ENCODE measurements at places on chromosomes 7 and 10.
A peak's percentile ranks its signal among the peaks of the same experiment; 100 is the strongest.

DNA sequence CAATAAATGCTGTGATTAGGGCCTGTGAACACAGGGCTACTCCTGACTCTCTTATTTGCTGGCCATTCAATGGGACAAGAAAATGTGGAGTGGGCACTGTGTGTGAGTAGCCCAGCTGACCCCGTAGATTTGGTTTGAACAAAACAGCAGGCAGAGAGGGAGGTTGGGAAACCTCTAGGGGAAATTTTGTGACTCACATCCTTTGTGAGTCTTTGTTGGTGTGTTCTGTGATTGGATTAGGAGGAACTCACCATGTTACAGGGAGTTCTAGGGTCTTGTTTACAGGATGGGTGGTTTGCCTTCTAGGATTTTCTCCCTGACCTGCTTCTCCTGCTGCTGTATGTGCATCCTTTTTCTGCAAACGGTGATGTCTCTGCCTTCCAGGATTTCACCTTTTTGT is 128.3 kb upstream of the MKI67 start:
- no peak for DNase-seq

DNA sequence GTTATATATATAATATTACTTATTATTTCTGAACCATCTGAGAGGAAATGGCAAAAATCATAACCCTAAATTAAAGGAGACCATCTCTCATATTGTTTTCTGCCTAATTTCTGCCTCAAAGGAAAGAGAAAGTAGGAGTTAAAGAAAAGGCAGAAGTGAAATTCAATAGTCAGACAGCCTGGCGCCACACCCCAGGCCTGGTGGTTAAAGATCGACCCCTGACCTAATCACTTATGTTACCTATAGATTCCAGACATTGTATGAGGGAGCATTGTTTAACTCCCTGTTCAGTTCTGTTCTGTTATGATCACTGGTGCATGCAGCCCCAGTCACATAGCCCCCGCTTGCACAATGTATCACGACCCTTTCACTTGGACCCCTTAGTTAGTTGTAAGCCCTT is 24.9 kb upstream of the CHST3 start:
- no peak for DNase-seq

DNA sequence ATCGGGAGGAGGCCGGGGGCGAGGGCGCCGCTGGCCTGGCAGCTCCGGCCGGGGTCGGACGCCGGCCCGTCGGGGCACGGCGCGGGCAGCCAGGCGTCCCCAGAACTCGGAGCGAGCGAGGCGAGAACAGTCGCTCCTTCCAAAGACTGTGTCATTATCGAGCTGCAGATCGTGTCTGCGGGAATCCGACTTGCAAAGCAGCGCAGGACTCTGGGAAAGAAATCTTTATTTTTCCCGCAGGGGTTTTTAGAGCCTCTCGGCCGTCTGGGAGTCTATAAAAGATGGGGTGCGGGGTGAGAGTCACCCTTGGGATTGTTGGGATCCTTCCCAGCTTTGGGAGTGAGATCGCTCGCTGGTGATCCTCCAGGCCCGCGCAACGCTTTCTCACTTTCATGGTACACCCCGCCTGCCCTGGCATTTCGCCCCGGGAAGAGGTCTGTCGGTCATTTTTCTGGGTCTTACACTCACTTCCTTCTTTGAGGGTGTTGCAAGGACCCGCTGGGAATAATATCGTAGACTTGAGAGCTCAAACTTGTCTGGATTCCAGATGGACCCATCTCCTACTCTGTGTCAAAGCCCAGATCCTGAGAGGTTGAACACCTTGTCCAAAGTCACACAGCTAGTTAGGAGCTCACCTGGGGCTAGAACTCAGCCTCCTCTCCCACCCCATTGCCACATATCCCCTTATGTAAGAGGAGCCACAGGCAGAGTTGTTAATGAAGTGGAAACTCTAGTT is 1.0 kb downstream of the UBTD1 start:
- no peak for DNase-seq

GRCh38 chr7:107505362-107505761 is 35.5 kb downstream of the GPR22 start:
- no peak for DNase-seq

GRCh38 chr7:91086200-91086599 is 178.0 kb upstream of the FZD1 start:
- no peak for DNase-seq

- no peak for DNase-seq
Observed at GRCh38 chr7:80837345-80837744, 81.5 kb downstream of the SEMA3C start.

DNA sequence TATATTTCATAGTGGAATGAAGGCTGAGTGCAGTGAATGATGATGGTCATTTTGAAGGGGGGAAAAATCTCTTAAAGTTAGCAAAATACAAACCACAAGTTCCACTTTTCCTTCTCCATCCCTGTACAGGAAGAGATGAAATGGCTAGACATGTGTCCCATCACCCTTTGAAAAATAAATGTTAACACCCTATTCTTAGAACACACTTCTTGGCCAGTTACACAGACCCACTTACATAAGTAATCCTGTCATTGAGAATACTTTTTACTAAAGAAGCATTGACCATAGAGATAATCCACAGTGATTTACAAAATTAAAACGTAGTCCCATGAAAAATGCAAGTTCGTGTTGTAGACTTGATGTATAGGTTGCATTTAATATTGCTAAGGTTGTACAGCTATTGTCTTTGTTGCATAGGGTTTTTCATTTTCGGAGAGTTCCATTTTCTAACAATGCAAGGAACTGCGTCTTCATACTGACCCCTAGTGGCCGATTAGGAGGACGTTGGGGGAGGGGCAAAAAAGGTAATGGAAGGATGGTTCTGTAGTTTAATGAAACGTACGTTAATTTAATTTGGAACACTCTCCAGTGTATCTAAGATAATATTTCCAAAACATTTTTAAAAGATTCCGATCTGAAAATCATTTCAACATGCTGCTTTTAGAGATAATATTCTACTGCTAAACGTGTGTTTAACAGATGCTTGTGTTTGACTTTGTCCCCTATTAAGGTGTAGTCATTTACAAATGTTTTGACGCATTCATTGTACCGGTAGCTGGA is 60.9 kb downstream of the ARMC3 start:
- peak; percentile 51 for DNase-seq

- DNase-seq, result no peak
Observed at GRCh38 chr7:25726170-25726780, 425.7 kb upstream of the NFE2L3 start.

DNA sequence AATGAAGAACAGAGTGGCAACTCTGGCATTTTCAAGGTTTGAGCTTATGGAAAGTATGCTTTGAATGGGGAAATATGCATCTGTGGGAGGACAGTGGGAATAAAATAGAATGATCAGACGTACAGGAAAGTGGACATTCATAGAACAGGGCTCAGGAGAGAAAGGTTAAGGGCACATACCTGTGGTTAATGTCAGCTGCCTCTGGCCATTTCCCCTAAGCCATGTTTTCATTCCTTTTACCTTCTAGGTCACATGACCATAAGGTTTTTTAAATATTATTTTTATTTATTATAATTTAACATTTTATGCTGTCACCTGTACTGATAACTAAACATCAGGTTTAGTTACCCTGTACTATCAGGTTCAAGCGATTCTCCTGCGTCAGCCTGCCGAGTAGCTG is 52.8 kb downstream of the LRRC4 start:
- DNase-seq, result no peak

- DNase-seq, result no peak
Observed at GRCh38 chr10:61263518-61263917, 189.7 kb downstream of the TMEM26 start.

- peak; percentile 46 for DNase-seq
Observed at GRCh38 chr10:103967448-103968071, 620 bp downstream of the SLK start.

- DNase-seq, result no peak
Observed at GRCh38 chr10:101151395-101151794, 20.3 kb downstream of the TLX1 start.

DNA sequence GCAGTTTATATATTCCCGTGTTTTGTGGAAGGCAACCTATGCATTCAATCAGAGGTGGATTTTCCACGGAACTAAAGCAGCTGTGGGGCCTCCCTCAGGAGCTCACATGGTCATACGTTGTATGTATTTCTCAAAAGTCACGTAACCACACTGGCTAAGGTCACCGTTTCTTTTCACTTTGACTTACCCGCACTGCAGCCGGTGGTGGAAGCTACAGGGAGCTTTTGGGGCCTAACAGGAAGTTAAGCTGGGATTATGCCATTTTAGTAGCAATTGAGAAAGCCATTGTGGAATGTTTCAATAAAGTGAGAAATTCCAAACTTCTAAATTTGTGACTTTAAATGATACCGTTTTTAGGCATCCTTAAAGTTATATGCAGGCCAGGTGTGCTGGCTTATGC is 111.2 kb upstream of the KLF6 start:
- DNase-seq, result no peak

- DNase-seq, result no peak
Observed at GRCh38 chr7:39154815-39155214, 177.1 kb downstream of the POU6F2 start.

DNA sequence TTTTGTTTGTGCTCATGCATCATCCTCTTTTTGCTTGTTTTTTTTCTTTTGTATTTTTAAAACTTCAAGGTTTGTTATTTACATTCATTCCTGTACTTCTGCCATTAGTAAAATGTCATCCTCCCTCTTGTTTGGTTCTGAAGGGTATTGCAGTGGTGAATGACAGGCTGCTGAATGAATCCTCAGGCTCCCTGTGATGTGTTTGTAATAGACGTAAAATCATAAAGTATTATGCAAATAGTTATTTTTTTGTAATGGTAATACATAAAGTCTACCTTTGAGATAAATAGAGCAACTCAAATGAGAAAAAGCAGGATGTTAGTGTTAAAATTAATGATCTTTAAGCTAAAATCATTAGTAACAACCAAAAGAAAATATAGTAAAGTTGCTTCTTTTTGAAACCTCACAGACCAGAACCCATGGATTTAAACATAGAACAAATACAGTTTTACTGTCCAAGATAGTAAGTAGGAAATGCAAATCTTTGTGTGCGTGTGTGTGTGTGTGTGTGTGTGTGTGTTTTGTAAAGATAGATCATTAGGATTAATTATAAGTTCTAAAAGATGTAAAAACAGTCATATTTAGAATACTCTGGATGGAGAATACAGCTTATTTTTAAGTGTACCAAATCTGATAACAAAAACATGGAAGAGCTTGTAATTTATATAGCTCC is 4.5 kb downstream of the GLCCI1 start:
- DNase-seq, result no peak

- no peak for DNase-seq
Observed at GRCh38 chr7:143002106-143002505, 24.8 kb downstream of the OR9A2 start.

DNA sequence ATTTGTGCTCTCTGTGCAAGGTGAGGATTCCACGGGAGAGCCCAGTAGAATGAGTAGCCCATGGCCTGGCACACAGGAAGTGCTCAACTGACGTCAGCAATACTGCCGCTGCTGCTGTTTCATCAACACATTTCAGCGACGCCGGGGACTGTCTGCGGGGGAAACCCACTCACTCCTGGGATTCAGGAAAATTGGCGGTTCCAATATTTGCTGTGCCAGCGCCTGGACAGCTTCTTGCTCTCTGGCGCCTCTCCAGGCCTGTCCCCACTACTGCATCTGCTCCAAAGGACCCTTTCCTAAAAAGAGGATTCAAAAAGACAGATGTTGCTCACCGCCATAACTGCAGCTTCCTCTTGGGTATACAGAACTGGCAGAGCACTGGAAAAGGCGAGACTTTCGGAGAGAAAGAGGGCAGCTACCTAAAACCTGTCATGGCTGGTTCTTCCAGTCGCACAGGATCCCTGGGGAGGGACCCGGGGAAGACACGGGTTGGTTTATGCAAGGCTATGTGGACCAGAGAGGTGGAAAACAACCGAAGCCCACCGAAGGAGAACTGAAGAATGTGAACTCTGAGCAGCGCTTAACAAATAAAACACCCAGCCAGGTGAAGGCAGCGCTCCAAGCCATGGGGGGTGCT is 39.7 kb upstream of the ENO4 start:
- DNase-seq, result no peak

GRCh38 chr7:130865408-130866236 is 131.6 kb upstream of the KLF14 start:
- no peak for DNase-seq

DNA sequence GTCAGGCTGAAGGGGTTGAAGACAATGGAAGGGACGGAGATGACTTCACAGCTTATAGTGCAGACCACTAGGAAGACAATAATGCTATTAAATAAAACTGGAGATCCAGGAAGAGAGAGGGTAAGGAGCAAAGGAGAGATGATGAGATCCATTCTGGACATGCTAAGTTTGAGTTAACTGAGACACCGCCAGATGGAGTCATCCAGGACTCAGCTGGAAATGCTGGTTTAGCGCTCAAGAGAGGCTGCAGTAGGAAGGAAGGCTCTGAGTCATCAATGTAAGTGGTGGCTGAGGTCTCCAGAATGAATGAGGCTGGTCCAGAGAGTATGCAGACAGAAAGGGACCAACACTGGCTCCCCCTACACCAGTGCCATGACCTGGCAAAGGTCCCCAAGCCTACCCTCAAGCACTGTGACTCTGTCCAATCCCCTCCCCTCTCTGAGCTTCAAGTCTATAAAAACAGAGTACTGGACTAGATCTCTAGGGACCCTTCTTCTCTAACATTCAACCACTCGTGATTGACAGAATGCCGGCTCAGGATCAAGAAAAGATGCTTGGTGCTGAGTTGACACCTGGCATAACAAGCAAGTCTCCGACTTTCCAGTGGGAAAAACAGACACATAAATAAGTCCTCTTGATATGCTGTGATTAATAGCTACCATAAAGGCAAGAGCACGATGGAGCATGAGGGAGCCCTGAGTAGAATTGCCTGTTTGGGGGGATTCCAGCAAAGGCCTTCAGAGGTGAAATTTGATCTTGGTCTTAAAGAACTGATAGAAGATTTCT is 8.9 kb downstream of the GFRA1 start:
- DNase-seq, result no peak

- DNase-seq, result peak; percentile 3
Observed at GRCh38 chr10:15325243-15325943, 45.7 kb downstream of the FAM171A1 start.

GRCh38 chr7:137395420-137395819 is 51.9 kb upstream of the PTN start:
- no peak for DNase-seq

GRCh38 chr7:105278973-105279687 is 109.6 kb downstream of the SRPK2 start:
- no peak for DNase-seq

- DNase-seq, result no peak
Observed at GRCh38 chr10:29189256-29189655, 99.6 kb upstream of the LYZL1 start.

GRCh38 chr7:107792364-107792763 is 10.7 kb downstream of the SLC26A3 start:
- no peak for DNase-seq

DNA sequence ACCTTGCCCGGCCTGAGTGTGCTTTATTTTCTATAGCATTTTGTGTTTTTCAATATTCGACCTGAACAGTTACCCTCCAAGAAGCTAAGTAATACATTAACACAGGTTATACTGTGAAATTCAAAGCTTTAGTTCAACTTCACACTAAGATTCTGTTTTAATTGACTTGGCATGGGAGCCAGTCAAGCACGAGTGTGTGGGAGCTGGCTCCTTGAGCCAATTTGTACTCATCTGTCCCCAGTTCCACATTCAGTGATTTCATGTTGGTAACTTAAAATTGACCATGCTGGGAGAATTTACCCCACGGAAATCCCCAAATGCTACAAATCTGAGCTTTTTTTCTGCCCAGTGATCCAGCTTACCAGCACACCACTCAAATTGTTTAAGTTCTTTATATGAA is 20.3 kb downstream of the TSPAN12 start:
- DNase-seq, result no peak
